Sciatic nerve (tissue), 2 donors: ENCODE measurements at places on chromosomes 3 and 15.

DNA sequence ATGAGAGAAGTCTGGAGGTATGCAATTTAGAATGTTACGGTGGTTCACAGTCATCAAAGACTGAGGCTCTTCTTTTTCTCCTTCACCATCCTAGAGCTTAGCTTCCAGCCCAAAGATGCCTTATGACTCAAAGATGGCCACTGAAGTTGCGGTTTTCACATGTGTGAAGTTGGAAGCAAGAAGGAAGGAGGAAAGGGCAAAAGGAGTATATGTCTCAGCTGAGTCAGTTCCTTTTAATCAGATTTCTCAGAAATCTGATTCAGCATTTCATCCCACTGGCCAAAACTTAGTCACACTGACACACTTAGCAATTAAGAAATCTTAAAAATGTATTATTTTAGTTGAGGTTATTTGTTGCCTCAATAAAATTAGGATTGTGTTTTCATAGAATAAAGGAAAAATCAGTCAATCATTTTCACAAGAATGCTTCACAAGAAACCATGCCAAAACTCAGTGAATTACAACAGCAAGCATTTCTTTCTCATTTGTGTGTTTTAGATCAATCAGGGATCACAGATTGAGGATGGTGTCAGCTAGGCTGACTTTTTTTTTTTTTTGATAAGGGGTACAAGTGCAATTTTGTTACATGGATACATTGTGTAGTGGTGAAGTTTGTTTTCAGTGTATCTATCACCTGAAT, 211.1 kb upstream of the GADL1 start:
- DNase-seq: no peak

DNA sequence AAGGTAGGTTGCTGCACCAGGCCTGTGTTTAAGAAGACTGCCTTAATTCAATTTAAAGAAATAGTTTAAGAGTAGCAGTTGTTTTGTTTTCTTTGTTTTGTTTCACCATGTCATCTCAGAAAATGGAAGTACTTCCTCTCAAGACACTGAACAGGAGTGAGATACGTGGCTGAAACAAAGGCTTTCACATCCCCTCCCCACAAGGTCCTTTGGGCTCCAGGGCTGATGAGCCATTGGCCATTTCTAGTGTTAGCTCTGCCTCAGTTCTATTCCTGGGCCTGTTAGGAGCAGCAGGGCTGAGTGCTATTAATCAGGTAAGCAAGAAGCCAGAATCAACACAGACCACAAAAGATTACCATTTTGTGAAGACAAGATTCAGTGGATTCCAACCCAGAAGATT, 132.8 kb downstream of the KCNAB1 start:
- DNase-seq: no peak

- no peak for DNase-seq
Observed at GRCh38 chr15:42385206-42385979, 26.1 kb downstream of the CAPN3 start.

DNA sequence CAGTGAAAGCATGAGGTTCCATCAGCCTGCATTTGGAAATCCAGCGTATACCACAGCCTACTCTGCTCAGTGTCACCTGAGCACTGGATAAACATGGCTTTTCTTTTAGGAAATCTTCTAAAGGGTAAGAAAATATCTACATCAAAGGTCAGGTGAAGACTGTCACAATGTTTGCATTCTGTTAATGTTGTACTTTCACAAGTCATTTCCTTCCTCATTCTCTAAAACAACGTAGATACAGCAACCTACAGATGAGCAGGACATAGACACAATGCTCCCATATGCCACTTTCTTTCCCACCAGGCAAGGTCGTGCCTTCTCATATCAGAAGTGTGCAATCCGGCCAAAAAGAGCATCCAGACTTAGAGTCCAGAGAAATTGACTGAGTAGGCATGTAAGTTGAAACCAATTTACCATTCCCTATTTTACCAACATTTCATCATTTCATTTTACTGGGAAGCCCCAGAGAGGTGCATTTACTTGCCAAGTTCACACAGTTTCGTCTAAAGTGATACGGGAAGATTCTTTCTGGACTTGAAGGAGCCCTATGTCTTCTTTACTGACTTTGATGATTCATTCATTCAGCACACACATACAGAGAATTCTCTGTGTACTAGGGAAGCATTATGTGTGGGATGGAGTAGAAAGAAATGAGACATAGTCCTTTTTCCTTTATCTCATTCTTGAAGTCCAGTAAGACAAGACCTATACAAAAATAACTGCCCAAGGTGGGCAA, 30.6 kb upstream of the LPP start:
- DNase-seq: no peak

- DNase-seq: no peak
Observed at GRCh38 chr15:31217566-31218270, 108.9 kb upstream of the KLF13 start.

DNA sequence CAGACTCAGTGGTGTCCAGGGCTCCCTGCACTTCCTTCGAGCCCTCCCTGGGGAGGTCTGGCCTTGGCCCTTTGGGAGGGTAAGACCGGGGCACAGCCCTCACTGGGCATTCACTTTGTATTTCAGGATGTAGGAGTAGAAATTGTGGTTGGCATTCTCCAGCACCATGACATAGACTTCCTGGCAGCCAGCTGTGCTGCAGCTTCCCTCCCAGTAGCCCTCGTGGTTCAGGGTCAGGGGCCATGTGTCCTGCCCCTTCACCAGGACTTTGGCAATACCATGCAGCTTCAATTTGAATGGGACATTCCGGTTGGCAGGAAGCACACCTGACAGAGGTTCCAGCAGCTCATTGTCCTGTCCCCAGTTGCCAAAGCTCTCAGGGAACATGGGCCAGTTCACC, 47.3 kb downstream of the KY start:
- no peak for DNase-seq

GRCh38 chr15:81176291-81176893, 20.3 kb upstream of the IL16 start:
- peak; percentile 68 for DNase-seq

DNA sequence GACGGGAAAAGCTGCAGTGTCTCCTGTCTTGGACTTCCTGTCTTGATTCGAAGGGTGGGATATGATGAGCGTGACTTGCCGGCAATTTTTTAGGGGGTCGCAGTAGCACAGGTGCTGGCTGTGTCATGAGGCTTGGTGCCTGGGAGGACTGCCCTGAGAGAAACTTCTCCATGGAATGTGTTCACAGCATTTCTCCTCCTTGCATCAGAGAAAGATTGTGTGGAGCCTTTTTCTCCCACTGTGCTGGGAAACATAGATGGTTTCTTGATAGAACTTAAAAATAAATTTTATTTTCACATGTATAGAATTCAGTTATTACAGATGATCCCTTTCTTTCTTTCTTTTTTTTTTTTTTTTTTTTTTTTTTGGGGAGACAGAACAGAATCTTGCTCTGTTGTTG, 121.4 kb downstream of the KLHL25 start:
- DNase-seq: no peak
